ENCODE measurements at places on chromosomes 12 and 14.

DNA sequence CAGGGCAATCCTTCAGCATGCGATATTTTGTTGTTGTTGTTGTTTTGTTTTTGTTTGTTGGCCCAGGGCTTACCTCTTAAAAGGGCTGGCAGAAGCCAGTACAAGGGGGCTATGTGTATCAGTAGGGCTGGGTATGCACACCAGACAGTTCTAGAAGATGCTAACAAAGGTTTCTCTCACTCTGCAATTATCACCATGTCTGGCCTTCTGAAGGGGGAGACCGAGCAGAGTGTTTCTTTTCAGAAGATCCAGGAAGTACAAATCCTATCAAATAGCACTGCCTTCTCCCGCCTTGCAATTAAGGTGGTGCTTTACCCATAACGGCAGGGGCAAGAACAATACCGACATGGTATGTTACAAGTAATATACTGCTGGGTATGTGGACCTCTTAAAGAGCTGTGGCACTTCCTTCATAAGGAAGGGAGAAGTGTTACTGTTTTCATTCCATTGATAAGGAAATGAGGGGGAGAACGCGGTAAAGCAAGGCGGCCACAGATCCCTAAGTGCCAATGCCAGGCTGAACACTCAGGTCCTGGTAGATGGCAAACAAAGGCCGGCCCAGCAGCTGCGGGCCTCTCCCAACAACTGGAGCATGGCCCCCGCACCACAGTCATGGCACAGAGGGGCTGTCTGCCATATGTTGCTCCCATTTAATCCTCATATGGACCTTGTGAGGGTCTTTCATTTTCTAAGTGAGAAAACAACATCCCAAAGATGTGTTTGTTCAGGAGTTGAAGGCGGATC lies 19.2 kb upstream of the CACNA2D4 start:
- DNase-seq = peak; percentile 20

DNA sequence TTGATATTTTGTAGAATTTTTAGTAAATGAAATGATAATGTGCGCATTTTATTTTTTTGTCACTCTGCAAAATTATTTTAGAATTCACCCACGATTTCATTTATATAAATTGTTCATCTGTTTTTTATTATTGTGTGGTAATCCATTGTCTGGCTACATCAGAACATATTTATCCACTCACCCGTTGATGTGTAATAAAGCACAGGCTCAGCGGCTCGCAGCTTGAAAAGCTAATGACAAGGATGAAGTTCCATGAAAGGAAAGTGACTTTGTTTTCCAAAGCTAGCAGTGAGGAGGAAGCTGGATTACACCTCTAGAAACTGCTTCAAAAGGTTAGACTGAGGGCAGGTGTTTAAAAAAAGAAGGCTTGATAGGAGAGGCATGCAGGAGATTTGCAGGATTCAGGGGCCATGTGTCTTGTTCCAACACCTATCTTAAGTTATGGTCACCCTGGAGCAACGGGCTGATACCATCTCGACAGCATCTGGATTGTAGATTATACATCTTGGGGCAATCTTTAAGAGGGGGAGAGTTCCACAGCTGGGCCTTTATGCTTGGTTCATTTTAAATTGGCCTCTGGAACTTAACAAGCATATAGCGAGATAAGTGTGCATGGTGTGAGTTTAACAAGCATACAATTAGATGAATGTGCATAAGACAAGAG lies 194.1 kb downstream of the TMTC3 start:
- no peak for DNase-seq

- DNase-seq = no peak
Observed at GRCh38 chr12:62361048-62361447, 100.8 kb downstream of the USP15 start.

GRCh38 chr14:101372894-101373620 lies 188.2 kb upstream of the DIO3 start:
- no peak for DNase-seq

- DNase-seq = no peak
Observed at GRCh38 chr12:130538343-130539095, 177.6 kb downstream of the RIMBP2 start.

- no peak for DNase-seq
Observed at GRCh38 chr14:95503365-95504134, 12.9 kb downstream of the SYNE3 start.

DNA sequence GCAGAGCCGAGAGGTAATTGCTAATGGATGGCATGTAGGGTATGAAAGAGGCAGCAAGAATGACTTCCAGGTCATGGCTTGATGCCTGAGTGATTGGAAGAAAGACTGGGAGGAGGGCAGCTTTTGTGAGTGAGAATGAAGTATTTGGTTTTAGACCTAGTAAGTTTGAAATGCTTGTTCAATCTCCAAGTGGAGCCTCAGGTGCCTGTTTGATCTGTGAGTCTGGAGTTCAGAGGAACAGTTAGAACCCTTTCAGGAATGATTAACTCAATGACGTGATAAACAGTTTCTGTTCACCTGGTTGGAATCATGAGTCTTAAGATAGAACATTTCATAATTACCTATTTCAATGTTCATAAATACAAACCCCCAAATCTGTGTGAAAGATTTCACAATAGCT lies 10.4 kb downstream of the KCNJ8 start:
- DNase-seq = no peak

DNA sequence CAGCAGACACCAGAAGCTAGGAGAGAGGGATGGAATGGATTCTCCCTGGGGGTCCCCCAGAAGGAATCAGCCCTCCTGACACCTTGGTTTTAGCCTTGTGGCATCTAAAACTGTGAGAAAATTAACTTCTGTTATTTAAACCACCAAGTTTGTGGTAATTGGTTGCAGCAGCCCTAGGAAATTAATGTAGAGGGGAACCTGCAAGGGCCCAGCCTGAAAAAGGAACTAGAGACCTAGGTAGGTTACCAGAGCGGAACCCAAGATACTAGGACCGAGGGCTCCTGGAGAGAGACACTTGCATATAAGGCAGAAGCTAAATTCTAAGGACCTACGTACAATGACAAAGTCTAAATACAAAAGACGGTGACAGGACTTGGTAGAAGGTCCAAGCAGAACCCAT lies 8.1 kb upstream of the DENND5B start:
- no peak for DNase-seq

- DNase-seq = no peak
Observed at GRCh38 chr14:62745496-62745895, 299.8 kb downstream of the KCNH5 start.

DNA sequence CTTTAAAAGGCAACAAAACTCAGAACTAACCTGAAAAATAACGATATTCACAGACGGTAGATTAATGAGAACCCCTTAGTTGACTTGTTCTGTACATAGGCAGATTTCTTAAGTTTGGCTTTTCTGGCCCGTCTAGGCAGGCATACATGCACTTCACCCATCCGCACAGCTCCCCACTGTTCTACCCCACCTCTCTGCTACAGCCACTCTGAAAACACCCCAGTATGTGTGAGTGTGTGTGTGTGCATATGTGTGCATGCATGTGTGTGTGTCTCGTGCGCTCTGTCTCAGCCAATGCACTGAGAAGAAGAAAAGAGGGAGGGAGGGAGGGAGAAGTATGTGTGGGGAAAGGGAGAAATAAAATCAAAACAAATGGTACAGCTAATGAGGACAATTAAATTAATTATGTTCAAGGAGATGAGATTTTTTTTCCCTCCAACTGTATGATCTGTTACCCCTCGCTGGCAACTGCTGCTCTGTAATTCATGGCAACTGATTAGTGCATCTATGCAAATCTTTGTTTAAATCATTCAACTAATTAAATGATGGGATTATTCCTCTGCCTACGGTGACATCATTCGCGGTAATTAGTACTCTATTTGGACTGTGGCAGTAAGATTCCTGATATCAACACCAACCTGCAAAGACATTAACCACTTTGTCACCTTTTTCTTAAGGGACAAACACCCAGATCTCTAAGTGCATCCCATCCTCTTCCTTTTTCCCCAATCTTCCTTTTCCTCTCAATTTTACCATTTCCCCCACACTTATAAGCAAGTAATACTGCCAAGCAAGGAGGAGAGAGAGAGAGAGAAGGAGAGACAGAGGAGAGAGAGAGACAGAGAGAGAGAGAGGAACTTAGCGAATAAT lies 2.2 kb upstream of the LMO3 start:
- no peak for DNase-seq
